ENCODE measurements at places on chromosomes 6 and 20.

DNA sequence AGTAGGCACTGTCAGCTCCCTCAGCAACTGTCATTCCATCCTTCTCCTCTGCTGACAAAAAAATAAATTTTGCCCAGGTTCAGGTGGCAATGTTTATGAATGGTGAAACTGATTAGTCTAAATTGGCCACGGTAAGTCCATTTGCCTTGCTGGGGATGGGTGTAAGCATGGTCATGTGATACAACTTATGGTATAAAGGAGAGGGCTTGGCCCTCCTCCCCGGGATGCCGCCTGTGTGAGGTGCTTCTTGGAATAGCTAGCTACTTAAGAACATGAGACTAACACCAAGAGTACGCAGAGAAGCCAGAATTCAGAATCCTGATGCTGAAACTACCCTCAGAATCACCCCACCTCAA, 94.4 kb upstream of the MAP7 start:
- no peak for DNase-seq

DNA sequence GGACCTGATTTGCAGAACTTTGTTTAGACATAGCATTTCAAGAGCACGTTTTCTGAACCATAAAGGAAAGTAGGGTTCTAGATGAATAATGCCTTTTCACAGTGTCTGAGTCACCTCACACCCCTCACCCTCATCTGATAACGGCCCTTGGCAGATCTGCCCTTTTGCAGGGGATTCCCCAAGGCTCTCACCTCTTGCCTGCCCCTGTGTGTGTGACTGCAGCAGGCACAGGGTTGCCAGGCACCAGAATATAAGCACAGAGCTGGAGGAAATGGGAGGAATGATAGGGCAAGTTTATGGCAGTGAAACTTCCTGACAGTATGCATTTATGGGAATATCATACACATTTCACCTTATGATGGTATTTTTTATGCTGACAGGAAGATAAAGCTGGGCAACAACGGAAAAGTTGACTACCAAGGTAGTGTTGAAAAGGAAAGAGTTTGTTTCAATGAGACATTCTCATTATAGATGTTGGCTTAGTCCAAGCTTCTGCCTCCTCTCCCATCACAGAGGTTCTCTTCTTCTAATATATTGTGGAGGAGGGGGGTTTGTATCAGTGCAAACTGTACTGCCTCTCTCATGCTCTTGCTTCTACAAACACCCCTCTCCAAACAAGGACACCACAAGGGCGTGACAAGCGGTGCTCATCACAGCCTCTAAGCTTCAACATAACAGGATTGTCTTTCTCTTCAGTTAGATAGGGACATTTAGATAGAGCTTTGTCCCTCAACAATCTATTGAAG, 101.5 kb upstream of the BACH2 start:
- DNase-seq = peak; percentile 26

DNA sequence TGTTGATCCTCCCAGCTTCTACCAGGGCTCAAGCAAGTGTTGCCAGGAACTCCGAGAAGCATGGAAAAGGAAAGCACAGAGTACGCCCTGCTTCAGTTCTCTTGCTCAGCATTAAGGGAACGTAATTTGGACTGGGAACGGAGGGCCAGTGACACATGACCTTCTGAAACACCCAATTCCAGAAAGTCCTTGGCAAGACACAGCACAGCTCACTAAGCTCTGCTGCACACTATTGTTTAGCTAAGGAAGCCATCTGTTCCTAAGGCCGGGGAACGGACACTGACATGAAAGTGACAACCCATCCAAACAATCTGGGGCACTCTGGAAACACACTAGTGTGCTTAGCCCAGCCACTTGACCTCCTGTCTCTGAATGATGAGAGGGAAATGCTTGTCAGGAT, 56.9 kb upstream of the NXT1 start:
- DNase-seq = no peak

- peak; percentile 36 for DNase-seq
Observed at GRCh38 chr20:21515300-21516179, 1.7 kb upstream of the NKX2-2 start.

DNA sequence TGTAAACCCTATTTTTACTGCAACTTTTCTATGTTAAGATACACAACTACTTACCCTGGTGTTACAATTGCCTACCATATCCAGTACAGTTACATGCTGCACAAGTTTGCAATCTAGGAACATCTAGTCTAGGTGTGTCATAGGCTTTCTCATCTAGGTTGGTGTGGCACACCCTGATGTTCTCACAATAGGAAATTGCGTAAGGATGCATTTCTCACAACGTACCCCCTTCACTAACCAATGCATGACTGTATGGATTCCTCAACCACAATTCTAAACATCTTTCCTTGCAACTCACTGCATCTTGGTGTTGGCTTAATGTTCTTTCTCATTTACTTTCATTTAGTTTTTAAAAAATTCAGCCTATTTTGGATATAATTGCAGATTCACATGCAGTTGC, 31.6 kb downstream of the GJA10 start:
- no peak for DNase-seq

GRCh38 chr6:36969988-36970891, 15.7 kb downstream of the PI16 start:
- no peak for DNase-seq

GRCh38 chr6:36000451-36000850, 24.0 kb downstream of the SLC26A8 start:
- no peak for DNase-seq

- no peak for DNase-seq
Observed at GRCh38 chr6:55643861-55644260, 64.9 kb upstream of the HMGCLL1 start.

- no peak for DNase-seq
Observed at GRCh38 chr6:4806337-4806725, 30.1 kb downstream of the CDYL start.
